Activated effector memory CD4-positive, alpha-beta T cell treated with anti-CD3 and anti-CD28 coated beads, Interleukin-2, amount 50 U/mL, for 16 hours (primary cell): ENCODE measurements at places on chromosomes 3 and 15.

- DNase-seq = no peak
These were observed 208.5 kb downstream of the LPP start for GRCh38 chr3:188362405-188362831.

- DNase-seq = no peak
These were observed 8.1 kb downstream of the PGBD4 start for GRCh38 chr15:34109797-34110663.

GRCh38 chr3:19103510-19103909 is 44.8 kb upstream of the KCNH8 start:
- DNase-seq = no peak

DNA sequence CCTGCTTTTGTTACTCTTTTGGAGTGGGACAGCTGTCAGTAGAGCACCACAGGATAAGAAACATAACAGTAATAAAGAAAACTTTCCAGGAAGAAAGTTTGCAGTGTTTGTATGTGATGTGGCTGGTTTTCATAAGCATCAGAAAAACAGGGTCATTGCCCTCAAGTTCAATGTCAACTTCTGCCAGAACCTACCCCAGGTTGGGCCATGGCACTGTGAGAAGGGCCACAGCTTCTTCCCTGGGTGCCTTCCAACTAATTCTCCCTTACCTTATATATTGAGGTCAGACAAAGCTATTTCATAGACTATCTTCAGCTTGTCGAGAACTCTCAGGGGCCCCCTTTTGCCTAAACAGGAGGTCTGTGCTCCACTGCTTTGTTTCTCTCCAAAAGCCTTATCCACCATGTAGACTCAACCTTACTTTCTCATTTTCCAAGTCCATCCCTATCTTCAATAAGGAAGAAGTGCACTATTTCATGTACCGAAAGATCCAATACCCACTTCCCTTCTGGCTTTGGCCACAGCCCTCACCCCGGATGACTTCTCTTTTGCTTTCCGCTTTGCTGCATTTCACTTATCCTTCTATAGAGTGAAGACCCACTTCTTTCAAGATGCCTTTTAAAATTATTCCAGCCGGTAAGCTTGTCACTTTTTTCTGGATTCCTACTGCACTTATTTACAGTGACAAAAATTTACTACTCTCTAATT is 38.2 kb upstream of the PLCL2 start:
- no peak for DNase-seq

- DNase-seq = no peak
These were observed 756.6 kb upstream of the ARPP21 start for GRCh38 chr3:34882764-34883163.

DNA sequence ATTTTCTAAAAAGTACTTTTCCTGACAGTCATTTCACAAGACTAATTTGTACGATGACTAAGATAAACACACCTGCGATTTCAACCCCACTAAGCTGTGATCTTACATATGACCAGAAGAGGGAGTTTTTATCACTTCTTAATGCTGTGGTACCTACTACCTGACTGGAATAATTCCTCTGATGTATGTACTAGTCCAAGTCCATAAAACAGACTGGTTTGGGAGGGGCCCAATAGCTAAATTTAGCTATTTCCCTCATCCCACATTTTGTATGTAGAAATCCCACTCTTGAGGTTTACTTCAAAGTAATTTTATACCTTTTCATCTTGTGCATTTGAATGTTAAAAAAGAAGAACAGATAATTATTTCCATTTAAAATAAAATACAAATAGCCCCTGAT is 49.7 kb upstream of the SCAANT1 start:
- DNase-seq = no peak
